Upper lobe of left lung (tissue), 6 donors: ENCODE measurements at places on chromosomes 5 and 9. TPM values are rescaled to one million over a fixed set of nuclear protein-coding genes. Genes with fewer than 3 reads are reported as not detected.

Gene NRARP
- 3.1 TPM for total RNA-seq

Gene DRD1
- 0.09 TPM for total RNA-seq

GRCh38 chr5:122089096-122090013 is 11.3 kb upstream of the LOX start:
- no peaks in the 10 kb centered on the region for H3K36me3 ChIP-seq
- H3K4me3 ChIP-seq = no peak overlapping the region
- no peak for DNase-seq
- H3K27me3 ChIP-seq = no peaks in the 10 kb centered on the region
- no peak overlapping the region for H3K27ac ChIP-seq
- no peaks in the 10 kb centered on the region for H3K4me1 ChIP-seq

- DNase-seq = peak; percentile 77
- no peak overlapping the region for H3K27ac ChIP-seq
- H3K4me1 ChIP-seq = peaks cover under 1% of the 10 kb centered on the region
- no peak overlapping the region for H3K4me3 ChIP-seq
- H3K36me3 ChIP-seq = peaks cover 19% of the 10 kb centered on the region
- H3K27me3 ChIP-seq = no peaks in the 10 kb centered on the region
Measured at GRCh38 chr5:138944527-138945322, 69.6 kb upstream of the LRRTM2 start.

DNA sequence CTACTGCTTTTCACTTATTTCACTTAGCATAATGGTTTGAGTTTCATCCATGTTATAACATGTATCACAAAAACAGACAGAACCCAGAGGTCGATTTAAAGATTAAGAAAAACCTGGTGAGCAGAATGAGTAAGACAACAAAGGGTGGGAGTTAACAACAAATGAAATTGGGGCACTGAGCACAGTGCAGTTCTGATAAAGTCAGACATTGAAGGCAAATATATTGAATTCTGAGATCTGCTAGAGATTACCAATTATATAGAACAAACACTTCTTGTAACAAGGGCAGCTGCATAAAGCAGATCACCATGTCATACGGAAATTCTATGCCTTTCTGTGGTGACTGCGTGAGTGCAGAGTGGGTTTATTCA is 517.3 kb upstream of the RORB start:
- H3K36me3 ChIP-seq = no peaks in the 10 kb centered on the region
- no peak for DNase-seq
- H3K27me3 ChIP-seq = no peaks in the 10 kb centered on the region
- H3K27ac ChIP-seq = no peak overlapping the region

GRCh38 chr5:149333711-149334443 is 11.4 kb upstream of the GRPEL2 start:
- H3K27me3 ChIP-seq = no peaks in the 10 kb centered on the region
- H3K4me1 ChIP-seq = no peaks in the 10 kb centered on the region
- H3K4me3 ChIP-seq = no peak overlapping the region
- peaks cover 26% of the 10 kb centered on the region for H3K36me3 ChIP-seq
- peak overlapping the region; percentile 14 for H3K27ac ChIP-seq

- no peaks in the 10 kb centered on the region for H3K36me3 ChIP-seq
- peaks cover 53% of the 10 kb centered on the region for H3K4me1 ChIP-seq
- DNase-seq = no peak
- peak overlapping the region; percentile 84 for H3K27ac ChIP-seq
- no peaks in the 10 kb centered on the region for H3K27me3 ChIP-seq
Measured at GRCh38 chr5:150780816-150781221, 2.3 kb downstream of the SMIM3 start.
